Stimulated activated CD8-positive, alpha-beta memory T cell treated with anti-CD3 and anti-CD28 coated beads, Interleukin-15, amount 100 ng/mL, for 1 hour (primary cell): ENCODE measurements at places on chromosomes 6 and 20.

GRCh38 chr20:20407891-20408805, 40.2 kb downstream of the INSM1 start:
- DNase-seq, result no peak

- DNase-seq, result no peak
These were observed 3.8 kb upstream of the SIRPD start for GRCh38 chr20:1561350-1561749.

- DNase-seq, result no peak
These were observed 204.0 kb downstream of the TSHZ2 start for GRCh38 chr20:53176134-53176533.

DNA sequence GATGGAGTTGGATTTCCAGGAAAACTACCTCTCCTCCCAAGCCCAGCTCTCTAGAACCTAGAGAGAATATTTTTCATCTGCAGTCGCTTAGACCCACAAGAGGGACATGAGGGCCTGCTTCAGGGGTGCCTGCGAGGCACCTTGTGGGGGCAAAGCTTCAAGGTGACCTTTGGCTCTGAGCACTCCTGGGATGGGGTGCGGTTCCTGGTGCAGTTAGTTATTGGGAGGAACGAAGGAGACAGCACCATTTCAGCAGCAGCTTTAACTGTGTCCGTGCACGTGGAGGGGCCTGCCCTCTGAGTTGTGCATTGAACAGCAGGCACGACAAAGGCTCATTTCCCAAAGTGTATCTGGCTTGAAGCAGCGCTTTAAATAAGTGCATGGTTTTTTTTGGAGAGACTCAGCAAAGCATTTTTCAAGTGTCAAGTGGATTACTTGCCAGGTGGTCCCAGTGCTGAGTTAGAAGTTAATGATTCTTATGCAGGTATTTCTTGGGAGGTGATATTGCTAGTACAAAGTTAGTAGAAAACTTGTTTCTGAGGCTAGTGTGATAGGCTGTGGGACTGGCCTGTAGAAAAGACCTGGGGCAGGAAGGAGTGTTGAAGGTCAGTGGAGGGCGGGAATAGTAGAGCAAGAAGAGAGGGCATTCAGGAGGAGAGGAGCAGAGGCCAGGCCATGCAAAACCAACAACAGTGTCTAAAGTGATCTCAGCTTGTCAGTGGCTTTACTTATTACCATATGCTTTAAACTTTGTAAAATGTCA, 3.8 kb downstream of the IGF2R start:
- DNase-seq, result no peak

- DNase-seq, result peak; percentile 43
These were observed 582 bp downstream of the SNRPB start for GRCh38 chr20:2469991-2470422.

DNA sequence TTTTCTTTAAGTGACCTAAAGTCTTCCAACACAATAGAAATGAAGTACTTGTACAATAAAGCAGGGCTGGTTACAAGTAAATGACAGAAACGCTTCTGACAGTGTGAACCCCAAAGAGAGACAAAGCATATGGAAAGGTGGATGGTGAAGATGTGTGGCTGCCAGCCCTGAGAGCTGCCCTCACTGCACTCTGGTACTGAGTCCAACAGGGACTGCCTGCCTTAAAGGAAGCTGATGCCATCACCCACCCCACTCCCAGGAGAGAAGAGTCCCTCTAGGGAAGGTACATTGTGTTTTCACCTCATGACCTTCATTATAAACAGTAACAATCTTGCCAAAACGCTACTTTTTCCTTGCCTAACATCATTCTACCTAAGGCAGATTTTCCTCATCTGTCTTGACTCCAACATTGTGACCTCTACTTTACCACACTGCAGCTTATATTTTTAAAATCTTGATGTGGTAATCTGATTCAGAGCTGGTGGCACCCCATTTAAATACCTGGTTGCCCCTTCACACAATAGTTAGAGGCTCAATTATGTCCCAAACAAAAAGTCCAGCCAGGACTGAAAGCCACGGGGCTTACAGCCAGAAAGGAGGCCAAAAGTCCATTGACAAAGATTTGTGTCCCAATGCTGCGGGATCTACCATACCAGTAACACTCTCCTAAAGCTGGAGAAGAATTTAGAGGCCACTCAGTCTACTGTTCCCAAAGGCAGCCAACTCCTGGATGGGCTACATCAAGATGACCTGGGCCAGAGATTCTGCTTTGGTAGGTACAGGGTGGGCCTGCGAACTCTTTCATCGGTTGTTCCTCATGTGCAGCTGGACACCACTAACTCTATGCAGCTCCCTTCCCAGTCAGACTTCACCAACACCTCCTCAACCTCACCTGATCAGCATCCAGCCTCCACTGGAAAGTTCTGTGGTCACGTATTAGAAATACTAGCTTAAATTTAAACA, 4.4 kb downstream of the APMAP start:
- no peak for DNase-seq

DNA sequence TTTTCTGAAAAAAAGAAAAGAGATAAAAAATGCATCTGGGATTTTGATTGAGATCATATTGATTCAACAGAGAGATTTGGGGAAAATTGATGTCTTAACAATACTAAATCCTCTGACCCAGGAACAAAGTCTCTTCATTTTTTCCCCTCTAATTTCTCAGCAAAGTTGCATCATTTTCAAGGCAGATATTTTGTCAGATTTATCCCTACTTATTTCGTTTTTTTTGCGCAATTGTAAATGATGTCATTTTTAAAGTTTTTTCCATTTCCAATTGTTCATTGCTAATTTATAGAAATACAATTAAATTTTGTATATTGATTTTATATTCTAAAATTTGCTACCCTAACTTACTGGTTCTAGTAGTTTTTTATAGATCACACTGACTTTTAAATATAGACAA, 97.7 kb upstream of the TMEM170B start:
- no peak for DNase-seq

GRCh38 chr20:54221353-54221752, 13.5 kb downstream of the PFDN4 start:
- no peak for DNase-seq

- DNase-seq, result no peak
These were observed 316.0 kb downstream of the TFAP2C start for GRCh38 chr20:56945057-56945456.

DNA sequence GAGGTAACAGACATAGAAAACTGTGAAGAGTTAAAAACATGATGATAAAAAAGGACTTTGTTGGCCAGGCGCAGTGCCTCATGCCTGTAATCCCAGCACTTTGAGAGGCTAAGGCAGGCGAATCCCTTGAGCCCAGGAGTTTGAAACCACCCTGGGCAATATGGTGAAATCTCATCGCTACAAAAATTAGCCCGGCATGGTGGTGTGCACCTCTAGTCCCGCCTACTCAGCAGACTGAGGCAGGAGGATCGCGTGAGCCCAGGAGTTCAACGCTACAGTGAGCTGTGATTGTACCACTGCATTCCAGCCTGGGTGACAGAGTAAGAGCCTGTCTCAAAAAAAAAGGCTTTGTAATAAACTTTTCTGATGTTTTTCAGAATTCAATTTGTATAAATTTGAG, 60.1 kb downstream of the GFOD1 start:
- no peak for DNase-seq

GRCh38 chr20:22578221-22579118, 5.9 kb downstream of the FOXA2 start:
- DNase-seq, result no peak
